ENCODE measurements at places on chromosomes 7 and 10. TPM values are rescaled to one million over a fixed set of nuclear protein-coding genes. Genes with fewer than 3 reads are reported as not detected.

Gene SPDYE2B
- not detected for total RNA-seq

Gene ATP6V0A4
- total RNA-seq = 0.22 TPM

Gene OIT3
- total RNA-seq = not detected

Gene MAT1A
- total RNA-seq = 0.11 TPM

Gene RSU1
- 85.8 TPM for total RNA-seq

Gene ZNF804B
- total RNA-seq = not detected

Gene LRRD1
- not detected for total RNA-seq

Gene TCF7L2
- total RNA-seq = 24.3 TPM
